Sigmoid colon (tissue), 7 donors: ENCODE measurements at places on chromosomes 4 and X. TPM values are rescaled to one million over a fixed set of nuclear protein-coding genes. Genes with fewer than 3 reads are reported as not detected.

SCD5 gene
- 0.69 TPM for polyA plus RNA-seq

CXorf49 gene
- not detected for polyA plus RNA-seq

PPP2R2C gene
- not detected for polyA plus RNA-seq

PPBP gene
- polyA plus RNA-seq = not detected

ATRX gene
- polyA plus RNA-seq = 6.0 TPM

SCRG1 gene
- 0.60 TPM for polyA plus RNA-seq

TMEM33 gene
- polyA plus RNA-seq = 19.5 TPM

DNA sequence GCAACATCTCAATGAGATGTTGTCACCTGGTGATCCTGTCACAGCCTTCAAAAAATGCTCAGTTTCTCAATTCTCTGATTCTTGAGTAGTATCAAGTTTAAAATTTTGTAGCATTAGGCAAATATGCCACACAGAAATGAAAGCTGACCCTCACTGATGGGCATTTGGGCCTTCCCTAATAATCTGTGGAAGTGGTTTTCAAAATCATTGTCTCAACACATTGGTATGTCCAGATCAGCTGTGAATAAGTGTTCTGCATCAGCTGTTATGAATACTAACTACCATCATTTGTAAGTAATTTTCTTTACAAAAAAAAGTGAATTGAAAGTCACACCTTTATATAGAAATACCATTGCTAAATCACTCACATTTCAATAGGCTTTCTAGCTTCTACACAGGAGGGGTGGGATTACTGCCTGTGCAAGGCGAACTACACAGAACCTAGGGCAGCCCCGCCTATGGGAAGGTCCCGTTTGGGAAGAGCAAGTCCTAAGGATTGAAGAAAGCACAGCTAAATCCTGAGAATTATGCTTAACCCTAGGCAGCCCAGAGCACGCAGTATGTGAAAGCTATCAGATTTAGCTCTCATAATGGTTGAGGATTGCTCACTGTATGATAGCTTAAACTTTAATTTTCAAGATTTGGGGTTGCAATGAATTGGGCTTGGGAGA, 73.4 kb downstream of the GPC3 start:
- no peak overlapping the region for H3K4me3 ChIP-seq
- H3K36me3 ChIP-seq = no peaks in the 10 kb centered on the region
- H3K27ac ChIP-seq = no peak overlapping the region
- no peaks in the 10 kb centered on the region for H3K27me3 ChIP-seq
- H3K4me1 ChIP-seq = no peaks in the 10 kb centered on the region

DNA sequence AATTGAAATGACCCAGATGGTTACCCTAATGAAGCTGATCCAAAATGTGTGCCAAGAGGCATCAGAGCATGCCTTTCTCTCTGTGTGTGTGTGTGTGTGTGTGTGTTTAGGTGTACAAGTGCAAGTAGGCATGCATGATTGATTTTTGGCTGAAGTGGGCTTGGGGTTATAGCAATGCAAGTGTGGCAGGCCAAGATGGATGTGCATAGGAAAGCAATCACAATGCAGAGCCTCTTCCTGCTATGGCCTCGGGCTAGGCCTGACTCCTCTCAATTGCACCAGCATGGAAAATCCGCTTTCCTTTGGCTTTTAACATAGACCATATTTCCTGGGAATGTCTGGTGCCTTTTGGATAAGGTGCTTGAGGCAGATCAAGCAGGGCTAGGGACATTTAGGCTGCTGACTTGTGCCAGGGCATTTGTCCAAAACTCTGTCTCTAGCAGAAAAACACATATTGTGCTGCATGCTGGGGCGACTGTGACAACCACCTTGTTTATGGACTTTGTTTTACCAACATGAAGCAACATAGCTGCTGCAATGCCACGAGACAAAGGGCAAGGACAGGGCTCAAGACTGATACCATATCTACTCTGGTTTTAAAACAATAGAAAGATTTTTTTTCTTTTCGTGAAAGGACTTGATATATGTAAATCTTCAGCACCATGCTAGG, 395.7 kb downstream of the RAPGEF2 start:
- no peaks in the 10 kb centered on the region for H3K36me3 ChIP-seq
- H3K4me3 ChIP-seq = no peak overlapping the region
- H3K4me1 ChIP-seq = no peaks in the 10 kb centered on the region
- no peak for DNase-seq

DNA sequence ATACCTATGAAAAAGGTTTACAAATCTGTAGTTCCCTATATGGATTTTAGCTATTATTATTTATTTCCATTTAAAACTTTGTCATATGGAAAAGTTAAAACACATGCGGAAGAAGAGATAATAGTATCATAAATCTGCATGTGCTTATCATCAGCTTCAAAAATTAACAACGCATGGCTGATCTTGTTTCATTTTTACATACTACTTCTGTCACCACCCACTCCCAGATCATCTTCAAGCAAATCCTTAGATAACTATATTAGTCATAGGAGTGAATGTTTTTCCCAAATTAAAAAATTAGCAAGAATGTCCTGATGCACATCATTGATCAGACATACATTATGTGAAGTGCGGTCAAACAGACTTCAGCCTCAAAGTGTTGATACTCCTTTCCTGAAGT, 24.6 kb upstream of the MOB1B start:
- no peak for DNase-seq
- no peaks in the 10 kb centered on the region for H3K4me1 ChIP-seq
- H3K27me3 ChIP-seq = no peaks in the 10 kb centered on the region
- H3K36me3 ChIP-seq = no peaks in the 10 kb centered on the region

- H3K4me3 ChIP-seq = no peak overlapping the region
- H3K36me3 ChIP-seq = no peaks in the 10 kb centered on the region
- H3K27ac ChIP-seq = peak overlapping the region; percentile 56
- no peaks in the 10 kb centered on the region for H3K4me1 ChIP-seq
- H3K27me3 ChIP-seq = no peaks in the 10 kb centered on the region
Measured at GRCh38 chrX:136256026-136256425, 4.8 kb upstream of the MAP7D3 start.

DNA sequence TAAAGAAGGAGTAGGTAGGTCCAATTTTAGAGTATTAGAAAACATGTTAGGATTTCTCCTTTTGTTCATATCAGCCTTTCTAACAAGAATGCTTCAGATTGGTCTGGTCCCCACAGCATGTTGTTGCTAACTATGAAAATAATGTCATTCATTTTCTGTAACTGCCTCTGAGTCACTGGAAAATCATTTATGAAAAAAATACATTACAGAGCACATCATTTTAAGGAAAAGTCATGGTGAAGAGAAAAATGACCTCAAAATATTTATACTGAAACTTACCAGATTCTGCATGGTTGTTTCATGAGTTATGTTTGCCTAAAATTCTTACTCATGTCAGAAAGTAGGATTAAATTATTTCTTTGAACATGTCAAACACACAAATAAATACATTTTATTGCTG, 35.2 kb downstream of the DTHD1 start:
- H3K27ac ChIP-seq = no peak overlapping the region
- H3K27me3 ChIP-seq = no peaks in the 10 kb centered on the region
- no peak overlapping the region for H3K4me3 ChIP-seq
- no peaks in the 10 kb centered on the region for H3K36me3 ChIP-seq
- H3K4me1 ChIP-seq = no peaks in the 10 kb centered on the region

- H3K27ac ChIP-seq = no peak overlapping the region
- H3K4me1 ChIP-seq = no peaks in the 10 kb centered on the region
- no peak for DNase-seq
- H3K27me3 ChIP-seq = no peaks in the 10 kb centered on the region
- no peaks in the 10 kb centered on the region for H3K36me3 ChIP-seq
Measured at GRCh38 chrX:53305996-53306937, 24.9 kb upstream of the IQSEC2 start.

- H3K27me3 ChIP-seq = no peaks in the 10 kb centered on the region
- no peak for DNase-seq
- no peaks in the 10 kb centered on the region for H3K36me3 ChIP-seq
Measured at GRCh38 chr4:7392438-7393421, 42.0 kb downstream of the PSAPL1 start.

- DNase-seq = no peak
- H3K4me1 ChIP-seq = no peaks in the 10 kb centered on the region
- no peaks in the 10 kb centered on the region for H3K27me3 ChIP-seq
- no peaks in the 10 kb centered on the region for H3K36me3 ChIP-seq
- H3K27ac ChIP-seq = no peak overlapping the region
- H3K4me3 ChIP-seq = no peak overlapping the region
Measured at GRCh38 chr4:30429813-30430761, 290.1 kb upstream of the PCDH7 start.

- DNase-seq = no peak
- H3K4me1 ChIP-seq = no peaks in the 10 kb centered on the region
- no peak overlapping the region for H3K27ac ChIP-seq
- no peak overlapping the region for H3K4me3 ChIP-seq
- H3K36me3 ChIP-seq = no peaks in the 10 kb centered on the region
Measured at GRCh38 chr4:167150587-167150986, 83.7 kb downstream of the SPOCK3 start.

DNA sequence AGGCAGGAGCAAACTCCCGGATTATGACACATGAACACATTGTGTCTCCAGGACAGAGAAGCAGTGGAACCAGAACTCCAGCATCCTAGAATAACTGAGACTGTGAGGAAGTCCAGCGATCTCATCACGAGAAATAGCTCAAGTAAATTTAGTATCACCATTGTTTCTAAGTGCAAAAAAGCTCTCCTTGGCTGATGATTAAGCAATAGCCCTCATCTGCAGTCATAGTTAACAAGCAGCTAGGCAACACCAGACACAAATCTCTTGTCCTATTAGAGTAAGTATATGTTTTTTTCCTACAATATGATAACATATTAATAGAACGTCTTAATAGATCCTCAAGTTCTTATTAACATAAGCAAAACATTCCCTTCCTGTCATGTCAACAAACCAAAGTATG, 2.4 kb upstream of the CFAP299 start:
- no peaks in the 10 kb centered on the region for H3K36me3 ChIP-seq
- peak overlapping the region; percentile 58 for H3K27ac ChIP-seq
- peaks cover 11% of the 10 kb centered on the region for H3K4me1 ChIP-seq
- H3K27me3 ChIP-seq = no peaks in the 10 kb centered on the region
- no peak overlapping the region for H3K4me3 ChIP-seq

DNA sequence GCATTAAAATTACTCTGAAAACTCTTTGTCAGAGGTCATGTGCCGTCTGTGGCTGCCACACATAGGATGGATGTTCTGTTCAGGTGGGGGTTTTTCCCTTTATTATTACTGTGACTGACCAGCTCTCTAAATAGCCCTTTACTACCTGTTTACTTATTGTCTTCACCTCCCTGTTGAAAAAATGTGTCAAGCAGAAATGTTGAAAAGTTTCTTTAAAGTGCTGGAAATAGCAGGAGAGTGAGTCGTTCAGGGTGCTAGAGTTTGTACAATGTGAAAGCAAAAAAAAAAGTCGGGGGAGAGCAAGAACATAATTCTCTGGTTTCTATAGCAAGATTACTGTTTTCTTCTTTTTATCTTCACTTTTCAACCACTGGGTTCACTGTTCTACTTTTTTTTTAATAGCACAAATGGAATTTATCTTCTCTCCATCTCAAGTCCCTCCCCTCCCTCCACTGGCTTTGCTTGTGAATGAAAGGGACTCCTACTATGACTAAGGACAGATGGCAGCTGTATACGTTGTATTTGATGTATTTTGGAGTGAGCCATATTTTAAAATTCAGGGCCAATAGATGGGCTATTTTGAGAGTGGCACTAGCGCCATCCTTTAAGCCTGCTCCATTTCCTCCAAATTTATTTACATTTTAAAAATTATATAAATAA, 33.3 kb downstream of the ARX start:
- H3K36me3 ChIP-seq = no peaks in the 10 kb centered on the region
- no peak overlapping the region for H3K27ac ChIP-seq
- no peak for DNase-seq
- H3K4me1 ChIP-seq = no peaks in the 10 kb centered on the region
- no peaks in the 10 kb centered on the region for H3K27me3 ChIP-seq
- H3K4me3 ChIP-seq = no peak overlapping the region

- H3K36me3 ChIP-seq = no peaks in the 10 kb centered on the region
- no peak overlapping the region for H3K4me3 ChIP-seq
- H3K4me1 ChIP-seq = no peaks in the 10 kb centered on the region
- H3K27me3 ChIP-seq = no peaks in the 10 kb centered on the region
- DNase-seq = no peak
- no peak overlapping the region for H3K27ac ChIP-seq
Measured at GRCh38 chr4:162075726-162076125, 88.1 kb downstream of the FSTL5 start.

DNA sequence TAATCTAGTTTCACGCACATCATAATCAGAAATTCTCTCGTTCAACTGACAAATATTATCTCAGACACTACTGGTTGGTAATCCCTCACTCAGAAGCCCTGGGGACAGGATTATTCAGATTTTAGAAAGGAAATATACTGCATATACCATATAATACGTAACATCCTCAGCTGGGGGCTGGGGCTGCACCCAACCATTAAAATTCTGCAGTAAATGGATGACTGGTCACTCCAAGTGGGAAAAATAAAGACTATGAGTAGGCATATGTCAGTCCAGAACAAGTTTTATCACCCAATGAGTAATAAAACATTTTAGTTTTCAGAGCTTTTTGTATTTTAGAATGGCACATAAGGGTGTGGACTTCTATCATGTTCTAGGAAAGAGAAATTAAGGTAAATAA, 121.7 kb upstream of the MAP3K15 start:
- no peaks in the 10 kb centered on the region for H3K27me3 ChIP-seq
- no peak overlapping the region for H3K4me3 ChIP-seq
- H3K36me3 ChIP-seq = no peaks in the 10 kb centered on the region

- no peaks in the 10 kb centered on the region for H3K27me3 ChIP-seq
- no peak for DNase-seq
- no peak overlapping the region for H3K27ac ChIP-seq
- H3K36me3 ChIP-seq = no peaks in the 10 kb centered on the region
- H3K4me1 ChIP-seq = no peaks in the 10 kb centered on the region
Measured at GRCh38 chrX:44058339-44058738, 85.1 kb upstream of the NDP start.

- DNase-seq = no peak
- H3K4me1 ChIP-seq = no peaks in the 10 kb centered on the region
- H3K36me3 ChIP-seq = no peaks in the 10 kb centered on the region
- no peak overlapping the region for H3K4me3 ChIP-seq
Measured at GRCh38 chr4:95183656-95184408, 364.9 kb downstream of the UNC5C start.

DNA sequence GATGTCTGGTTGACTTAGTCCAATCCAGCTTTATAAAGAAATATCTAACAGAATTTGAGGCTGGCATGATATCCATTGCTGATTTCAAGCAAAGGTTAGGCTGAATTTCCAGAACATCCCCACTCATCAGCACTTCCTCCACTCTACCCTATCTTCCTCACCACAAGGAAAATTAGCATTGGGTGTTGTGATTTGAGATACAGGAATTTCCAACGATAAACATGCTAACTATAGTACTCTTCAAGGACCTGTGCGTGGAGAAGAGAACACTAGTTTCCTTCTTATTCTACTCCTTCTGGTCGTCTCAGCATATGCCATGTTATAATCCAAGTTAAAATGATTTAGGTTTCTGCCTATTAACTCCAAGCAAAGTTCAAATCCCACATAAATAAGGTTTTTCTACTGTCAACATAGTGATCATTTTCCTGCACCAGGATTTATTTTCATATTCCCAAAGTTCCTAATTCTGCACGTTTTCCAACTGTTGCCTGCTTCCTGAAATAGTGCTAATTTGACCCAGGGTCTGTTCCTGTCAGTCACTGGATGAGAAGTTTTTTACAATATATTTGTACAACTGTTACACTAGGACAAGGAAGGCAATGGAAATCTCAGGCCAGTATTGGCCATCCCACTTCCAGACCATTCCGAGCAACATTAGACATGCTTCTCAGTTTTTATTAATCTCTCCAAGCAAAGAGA, 177.6 kb upstream of the EDNRA start:
- no peak overlapping the region for H3K27ac ChIP-seq
- H3K4me3 ChIP-seq = no peak overlapping the region
- no peaks in the 10 kb centered on the region for H3K36me3 ChIP-seq
- DNase-seq = no peak
- H3K27me3 ChIP-seq = no peaks in the 10 kb centered on the region
- no peaks in the 10 kb centered on the region for H3K4me1 ChIP-seq
